ENCODE measurements at places on chromosomes 2 and 18. TPM values are rescaled to one million over a fixed set of nuclear protein-coding genes. Genes with fewer than 3 reads are reported as not detected.

DNA sequence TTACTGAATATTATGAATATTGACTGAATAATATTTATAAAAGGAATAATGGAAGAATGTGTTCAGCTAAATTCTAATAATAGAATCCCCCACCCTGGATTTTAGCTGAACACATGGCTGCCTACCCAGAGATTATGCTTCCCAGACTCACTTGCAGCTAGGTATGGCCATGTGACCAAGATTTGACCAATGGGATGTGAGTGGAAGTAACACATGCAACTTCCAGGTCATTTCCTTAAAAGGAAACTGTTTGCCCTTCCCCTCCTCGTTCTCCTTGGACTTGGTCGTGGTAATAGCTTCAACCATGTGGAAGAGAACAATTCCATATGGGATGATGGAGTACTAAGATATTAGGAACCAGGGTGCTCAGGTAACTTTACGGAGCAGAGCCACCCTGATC, 47.8 kb downstream of the KIAA2012 start:
- no peak for DNase-seq

LYPD6B gene
- 4.5 TPM for polyA plus RNA-seq

- DNase-seq = no peak
Measured at GRCh38 chr18:78497641-78498040, 482.0 kb upstream of the SALL3 start.

- DNase-seq = no peak
Measured at GRCh38 chr2:217687771-217688170, 315.0 kb downstream of the TNS1 start.

LINC00305 gene
- not detected for polyA plus RNA-seq

DNA sequence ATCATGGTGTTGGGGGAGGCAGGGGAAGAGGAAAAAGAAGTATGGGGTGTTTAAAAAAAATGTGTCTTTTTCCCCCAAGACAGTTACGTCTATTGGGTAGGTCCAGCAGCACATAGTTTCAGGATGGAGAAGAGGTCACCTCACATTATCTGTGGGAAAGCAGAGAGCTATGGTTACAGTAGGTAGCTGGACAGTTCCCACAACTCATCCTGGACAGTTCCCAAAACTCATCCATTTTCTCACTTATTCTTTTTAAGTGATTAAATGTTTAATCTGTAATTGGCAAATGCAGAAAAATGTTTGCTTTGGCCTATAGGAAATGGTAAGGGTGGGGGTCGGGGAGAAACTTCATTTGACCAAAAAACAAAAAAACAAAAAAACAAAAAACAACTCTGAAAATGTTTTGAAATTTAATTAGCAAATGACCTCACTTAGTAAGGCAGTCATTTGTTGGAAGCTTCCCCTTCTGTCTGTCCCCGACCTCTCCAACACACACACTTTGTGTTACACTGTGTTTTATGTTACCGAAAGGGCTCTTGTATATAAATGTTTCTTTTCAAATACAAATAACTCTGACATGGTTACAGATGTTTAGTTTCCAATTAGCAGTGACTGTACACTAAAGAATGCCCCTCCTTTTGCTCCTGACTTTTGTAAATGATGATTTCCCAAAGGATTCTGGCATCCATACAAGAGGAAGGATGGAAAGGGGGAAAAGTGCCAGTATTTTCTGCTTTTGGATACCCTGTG, 173.3 kb upstream of the ZFP36L2 start:
- no peak for DNase-seq

CYS1 gene
- 15.7 TPM for polyA plus RNA-seq

DNA sequence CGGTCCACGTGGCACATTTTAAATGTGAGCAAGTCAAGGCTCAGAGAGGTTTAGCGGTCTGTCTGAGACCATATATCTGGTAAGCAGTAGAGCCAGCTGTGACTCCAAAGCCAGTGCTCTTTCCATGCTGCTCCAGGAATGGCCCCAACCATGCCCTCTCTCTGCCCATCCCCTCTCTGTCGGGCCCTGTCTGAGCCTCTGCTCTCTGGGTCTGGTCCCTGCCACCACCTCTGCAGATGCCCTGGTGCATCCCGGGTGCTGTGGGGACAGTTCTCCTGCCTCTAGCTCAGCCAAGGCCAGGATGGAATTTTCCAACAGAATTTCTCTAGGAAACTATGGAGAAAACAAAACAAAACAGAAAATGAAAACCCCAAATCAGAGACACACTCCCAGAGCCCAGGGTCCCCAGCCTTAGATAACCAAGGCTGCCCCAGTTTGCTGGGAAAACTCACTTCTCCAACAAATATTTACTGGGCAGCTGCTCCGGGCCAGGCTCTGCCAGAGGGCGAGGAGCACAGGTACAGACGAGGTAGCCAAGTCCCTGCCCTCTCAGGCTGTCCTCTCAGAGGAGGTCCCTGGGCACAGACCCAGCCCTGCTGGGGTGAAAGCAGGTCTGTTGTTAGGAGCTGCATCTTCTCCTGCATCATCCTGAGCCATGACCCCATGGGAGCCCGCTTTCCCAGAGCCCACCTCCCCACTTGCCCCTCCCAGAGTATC, 9.2 kb downstream of the ADRA2B start:
- DNase-seq = no peak

GRCh38 chr2:3040066-3040428, 337.6 kb downstream of the EIPR1 start:
- no peak for DNase-seq

DNA sequence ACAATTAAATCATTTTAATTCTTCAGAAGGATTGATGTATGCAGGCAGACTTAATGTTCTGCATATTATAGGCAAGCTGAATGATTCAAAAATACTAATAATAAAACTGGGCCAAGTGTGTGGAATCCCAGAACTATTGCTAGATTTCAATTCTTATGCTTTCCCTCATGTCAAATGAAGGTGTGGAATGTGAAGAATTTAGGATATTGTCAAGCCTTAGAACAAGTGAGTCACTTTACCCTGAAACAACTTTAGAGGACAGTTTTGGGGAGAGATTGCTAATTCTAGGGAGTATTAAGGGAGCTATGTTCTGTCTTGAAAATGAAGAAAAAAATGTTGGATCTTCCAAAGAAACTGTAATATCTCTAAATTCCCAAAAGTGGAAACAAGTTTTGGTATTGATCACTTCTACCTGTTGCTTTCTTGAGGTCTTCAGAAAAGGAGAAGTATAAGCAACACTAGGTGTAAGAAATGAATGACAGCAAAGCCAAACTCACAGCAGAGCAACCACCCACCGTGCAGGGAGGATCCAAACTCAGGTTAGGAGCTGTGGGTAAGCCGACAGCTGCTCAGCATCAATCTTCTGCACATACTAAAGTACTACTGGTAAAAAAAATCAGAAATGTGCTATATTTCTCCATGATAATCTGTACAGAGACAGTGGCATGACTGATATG, 818.1 kb downstream of the SLC4A3 start:
- no peak for DNase-seq

- no peak for DNase-seq
Measured at GRCh38 chr2:189851174-189851826, 67.0 kb downstream of the PMS1 start.

GALNT3 gene
- 1.2 TPM for polyA plus RNA-seq

GRCh38 chr18:74294526-74294925, 2.8 kb upstream of the CYB5A start:
- no peak for DNase-seq

DNA sequence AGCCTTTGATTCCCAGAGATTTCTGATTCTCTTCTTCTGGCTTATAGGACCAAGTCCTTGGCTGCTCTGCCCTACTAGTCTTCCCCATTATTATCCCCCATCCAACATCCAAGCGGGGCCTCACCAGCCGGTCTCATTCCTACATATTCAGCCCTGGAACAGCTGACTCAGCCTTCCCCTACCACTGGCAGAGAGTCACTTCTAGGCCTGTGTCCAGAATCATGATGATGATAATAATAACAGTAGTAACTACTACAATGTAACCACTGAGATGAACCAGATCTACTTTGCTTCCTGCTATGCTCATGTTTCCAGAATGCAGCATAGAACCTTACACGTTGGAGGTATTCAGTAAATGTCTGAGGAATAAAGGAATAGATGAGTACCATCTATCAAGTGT, 295.2 kb downstream of the SRBD1 start:
- peak; percentile 72 for DNase-seq

ZNF521 gene
- 44.2 TPM for polyA plus RNA-seq

GRCh38 chr2:95372845-95373244, 29.7 kb upstream of the FAHD2A start:
- DNase-seq = no peak

PROKR1 gene
- 1.8 TPM for polyA plus RNA-seq

DNA sequence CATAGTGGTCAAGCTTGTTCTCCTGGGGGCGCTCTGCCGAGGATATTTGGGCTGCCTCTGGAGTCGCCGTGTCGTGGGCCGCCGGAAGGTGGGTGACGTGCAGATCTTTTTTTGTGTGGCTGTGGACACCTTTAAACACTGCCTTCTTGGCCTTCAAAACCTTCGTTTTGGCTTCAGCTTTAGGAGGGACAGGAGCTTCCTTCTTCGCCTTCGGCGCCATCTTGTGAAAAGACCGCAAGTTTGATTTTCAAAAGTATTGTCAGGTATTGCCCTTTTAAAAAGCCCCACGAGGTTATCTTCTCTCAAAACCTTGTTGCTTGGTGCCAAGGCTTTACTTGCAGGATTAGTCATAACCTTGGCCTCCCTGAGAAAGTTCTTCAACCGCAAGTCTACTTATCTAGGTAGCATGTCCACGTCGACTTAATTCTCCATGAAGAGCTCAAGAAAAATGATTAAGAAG, 20.8 kb downstream of the LAMA3 start:
- no peak for DNase-seq

DNA sequence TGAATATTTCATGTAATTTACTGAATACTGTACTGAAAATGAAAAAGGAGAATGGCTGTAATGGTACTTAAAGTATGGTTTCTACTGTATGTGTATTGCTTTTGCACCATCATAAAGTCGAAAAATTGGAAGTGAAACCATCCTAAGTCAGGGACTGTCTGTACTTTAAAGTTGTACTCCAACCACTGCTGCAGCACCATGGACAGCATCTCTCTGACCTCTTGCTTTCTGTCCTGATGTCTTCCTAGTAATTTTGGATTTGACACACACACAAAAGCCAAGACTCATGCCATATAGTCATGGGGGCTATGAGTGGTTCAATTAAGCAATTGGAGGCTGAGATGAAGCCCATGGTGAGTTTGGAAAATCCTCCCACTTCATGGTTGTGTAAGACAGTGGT, 256.3 kb upstream of the PKDCC start:
- peak; percentile 64 for DNase-seq

Data from muscle of arm (tissue), 14 donors.